Activated effector memory CD4-positive, alpha-beta T cell treated with Interleukin-2 at 50 U/mL for 16 hours (primary cell): ENCODE measurements at places on chromosomes 11 and 22.

DNA sequence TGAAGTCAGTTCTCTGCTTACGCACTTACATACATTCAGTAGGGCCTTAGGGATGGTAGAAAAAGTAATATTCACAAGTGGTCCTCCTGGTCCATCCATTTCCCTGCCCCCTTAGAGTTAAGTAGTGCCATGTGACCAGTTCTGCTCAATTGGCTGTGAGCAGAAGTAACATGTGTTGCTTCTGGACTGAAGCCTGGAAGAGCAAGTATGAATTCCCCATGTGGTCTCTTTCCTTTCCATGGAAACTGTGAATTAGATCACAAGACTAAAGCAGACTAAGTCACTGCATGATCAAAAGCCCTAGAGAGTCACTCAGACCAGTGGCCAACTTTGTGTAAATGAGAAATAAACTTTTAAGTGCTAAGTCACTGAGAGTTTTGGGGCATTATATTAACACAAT is 341.7 kb upstream of the CADM1 start:
- no peak for DNase-seq

DNA sequence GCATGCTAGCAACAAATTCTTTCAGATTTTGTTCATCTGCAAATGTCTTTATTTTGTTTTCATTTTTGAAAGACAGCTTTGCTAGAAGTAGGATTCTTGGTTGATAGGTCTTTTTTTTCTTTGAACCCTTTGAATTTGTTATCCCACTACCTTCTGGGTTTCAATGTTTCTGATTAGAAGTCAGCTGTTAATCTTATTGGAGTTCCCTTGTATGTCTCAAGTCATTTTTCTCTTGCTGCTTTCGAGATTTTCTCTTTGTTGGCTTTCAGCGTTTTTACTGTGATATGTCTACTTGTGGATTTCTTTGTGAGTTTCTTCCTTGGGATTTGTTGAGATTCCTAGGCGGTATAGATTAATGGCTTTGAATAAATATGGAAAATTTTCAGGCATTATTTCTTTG is 27.2 kb upstream of the MS4A8 start:
- DNase-seq: no peak

DNA sequence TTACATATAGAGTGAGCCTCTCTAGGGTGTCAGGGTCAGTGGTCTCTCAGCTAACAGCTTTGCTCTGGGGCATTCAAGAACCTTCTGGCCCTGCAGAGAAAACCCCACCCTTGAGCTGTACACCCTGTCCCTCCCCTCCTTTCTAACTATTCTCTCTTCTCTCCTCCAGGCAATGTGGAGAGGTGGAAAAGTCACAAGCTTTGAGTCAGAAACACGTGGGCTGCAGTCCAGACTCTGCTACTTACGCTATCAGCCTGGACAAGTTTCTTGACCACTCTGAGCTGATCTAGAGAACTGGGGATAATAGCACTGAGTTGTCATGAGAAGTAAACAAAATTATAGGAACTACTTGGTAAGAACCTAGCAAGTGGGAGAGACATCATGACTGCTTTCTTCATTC is 10.7 kb upstream of the FAM83F start:
- DNase-seq: no peak

- no peak for DNase-seq
These were observed 31.7 kb upstream of the CSNK1E start for GRCh38 chr22:38348751-38349496.

- DNase-seq: no peak
These were observed 7.1 kb upstream of the LTO1 start for GRCh38 chr11:69682221-69682620.

DNA sequence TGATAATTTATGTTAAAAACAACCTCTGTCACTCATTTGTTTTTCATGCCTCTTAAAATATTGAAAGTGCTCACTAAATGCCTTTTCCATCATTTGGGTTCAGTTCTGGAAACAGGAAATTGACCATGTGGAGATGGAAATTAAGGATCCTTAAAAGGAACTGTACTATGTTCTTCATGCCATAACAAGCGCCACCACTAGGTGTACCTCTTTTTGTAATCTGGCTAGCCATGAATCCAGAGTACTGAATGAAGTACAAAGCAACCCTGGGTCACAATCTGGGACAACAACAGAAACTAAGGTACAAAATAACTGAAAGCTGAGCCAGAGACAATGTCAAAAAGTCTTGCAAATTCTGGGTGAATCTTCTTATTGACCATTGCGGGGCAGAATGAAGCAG is 559.1 kb downstream of the FAM181B start:
- DNase-seq: no peak

- DNase-seq: peak; percentile 13
These were observed 84.1 kb downstream of the PDE2A start for GRCh38 chr11:72589802-72590761.

- DNase-seq: no peak
These were observed 54.8 kb downstream of the CSTPP1 start for GRCh38 chr11:46991391-46991790.

- DNase-seq: no peak
These were observed 45.1 kb downstream of the AHNAK start for GRCh38 chr11:62501432-62501891.

DNA sequence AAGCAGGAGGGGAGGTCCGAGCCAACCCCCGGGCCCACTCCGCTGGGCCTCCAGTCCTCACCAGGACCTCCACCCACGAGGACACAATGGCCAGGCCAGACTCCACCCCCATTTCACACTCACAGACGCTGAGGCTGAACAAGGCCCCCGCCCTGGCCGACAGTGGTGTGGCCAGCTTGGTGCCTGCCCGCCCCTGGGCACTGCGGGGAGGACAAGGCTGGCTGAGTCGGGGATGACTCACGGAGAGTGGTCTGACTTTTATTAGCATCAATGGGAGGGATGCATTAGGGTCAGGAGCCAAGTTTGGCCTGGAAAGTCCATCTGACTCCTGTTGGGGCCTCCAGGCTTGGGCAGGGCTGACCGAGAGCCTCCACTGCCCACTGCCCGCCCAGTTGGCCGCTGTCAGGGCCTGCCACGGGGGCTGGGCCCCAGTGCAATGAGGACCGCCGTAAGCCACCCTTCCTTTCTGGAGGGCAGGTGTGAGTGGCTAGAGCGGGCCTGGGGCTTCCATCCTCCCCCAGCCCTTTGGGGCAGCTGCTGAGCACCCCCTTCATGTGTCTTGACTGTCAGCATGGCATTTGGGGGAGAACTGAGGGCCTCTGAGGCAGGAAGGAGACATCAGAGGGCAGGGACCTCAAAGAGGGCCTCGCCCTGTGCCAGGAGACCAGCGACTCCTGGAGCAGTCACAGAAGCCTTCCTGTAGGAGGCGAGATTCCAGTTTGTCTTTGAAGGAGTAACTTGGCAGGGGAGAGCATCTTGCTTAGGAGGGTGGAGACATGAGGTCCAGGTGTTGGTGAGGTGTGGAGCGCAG is 10.6 kb downstream of the TSPAN32 start:
- no peak for DNase-seq

DNA sequence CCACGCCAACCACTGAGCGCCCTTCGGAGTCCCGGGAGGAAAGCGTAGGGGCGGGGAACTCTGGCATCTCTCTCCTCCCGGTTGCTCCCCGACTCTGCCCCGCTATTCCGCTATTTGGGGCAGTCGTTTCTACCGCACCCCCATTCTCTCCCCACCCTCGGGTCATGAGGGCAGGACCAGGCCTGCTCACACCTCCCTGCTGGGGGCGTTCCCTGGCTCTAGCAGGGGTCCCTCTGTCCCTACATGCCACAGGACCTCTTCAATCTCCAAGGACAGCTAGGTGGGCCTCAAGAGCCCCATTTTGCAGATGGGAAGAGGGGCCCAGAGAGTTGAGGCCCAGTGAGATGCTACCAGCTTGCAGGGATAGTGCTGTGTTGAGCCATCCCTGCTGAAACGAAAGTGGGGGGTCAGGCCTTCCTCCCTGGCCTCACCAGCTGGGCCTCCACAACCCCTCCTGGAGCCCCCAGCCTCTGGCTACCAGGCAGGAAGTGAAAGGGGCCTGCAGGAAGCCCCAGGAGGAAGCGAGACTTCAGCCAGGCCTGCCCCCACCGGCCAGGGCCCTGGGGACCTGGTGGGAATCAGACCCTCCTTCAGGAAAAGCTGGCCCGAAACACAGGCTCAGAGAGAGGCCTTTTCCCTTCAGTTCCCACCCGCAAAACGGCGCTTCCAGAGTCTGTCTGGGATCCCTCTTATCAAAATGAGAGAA is 5.5 kb upstream of the SHISA8 start:
- DNase-seq: no peak

- DNase-seq: no peak
These were observed 57.8 kb upstream of the CLNS1A start for GRCh38 chr11:77695417-77695816.

DNA sequence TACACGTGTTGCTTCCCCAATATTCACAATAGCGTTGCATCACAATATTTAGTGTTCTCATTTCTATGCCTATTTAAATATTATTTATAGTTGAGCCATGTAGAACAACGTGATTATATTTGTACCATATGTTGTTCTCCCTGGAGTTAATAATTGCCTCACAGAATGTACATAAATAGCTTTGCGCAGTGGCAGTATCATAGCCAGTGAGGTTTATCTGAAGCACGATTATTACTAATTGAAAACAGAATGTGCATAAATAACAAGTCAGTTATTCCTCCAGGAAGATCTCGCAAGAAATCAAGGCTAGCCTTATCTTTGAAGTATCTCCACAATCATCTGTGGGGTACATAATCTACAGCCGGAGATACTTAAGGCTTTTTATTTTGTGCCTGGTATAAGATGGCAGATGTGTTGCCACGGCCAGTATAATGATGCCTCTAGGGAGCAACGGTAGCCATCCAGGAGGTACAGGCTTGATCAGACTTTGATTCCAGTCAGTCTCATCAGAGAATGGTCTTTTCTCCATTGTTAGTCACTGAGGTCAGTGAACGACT is 197.5 kb downstream of the MSANTD4 start:
- DNase-seq: no peak

- no peak for DNase-seq
These were observed 36.0 kb upstream of the TFIP11 start for GRCh38 chr22:26548303-26548702.

- DNase-seq: no peak
These were observed 20.7 kb downstream of the KRTAP5-5 start for GRCh38 chr11:1650034-1650917.

DNA sequence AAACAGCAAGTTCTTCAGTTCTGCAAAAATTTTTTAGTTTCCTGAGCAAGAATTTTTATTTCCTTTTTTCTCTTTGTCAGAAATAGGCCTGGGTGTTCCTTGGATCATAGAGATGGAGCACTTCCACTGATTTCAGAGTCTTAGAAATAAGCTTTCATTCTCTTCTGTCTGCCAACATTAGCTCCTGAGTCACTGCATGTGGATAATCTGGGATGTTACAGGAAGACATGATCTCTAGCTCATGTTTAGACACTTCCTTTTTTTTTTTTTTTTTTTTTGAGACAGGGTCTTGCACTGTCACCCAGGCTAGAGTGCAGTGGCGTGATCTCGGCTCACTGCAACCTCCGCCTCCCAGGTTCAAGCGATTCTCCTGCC is 13.2 kb upstream of the TMEM218 start:
- DNase-seq: no peak

GRCh38 chr11:6298605-6299004 is 21.7 kb downstream of the CAVIN3 start:
- no peak for DNase-seq

DNA sequence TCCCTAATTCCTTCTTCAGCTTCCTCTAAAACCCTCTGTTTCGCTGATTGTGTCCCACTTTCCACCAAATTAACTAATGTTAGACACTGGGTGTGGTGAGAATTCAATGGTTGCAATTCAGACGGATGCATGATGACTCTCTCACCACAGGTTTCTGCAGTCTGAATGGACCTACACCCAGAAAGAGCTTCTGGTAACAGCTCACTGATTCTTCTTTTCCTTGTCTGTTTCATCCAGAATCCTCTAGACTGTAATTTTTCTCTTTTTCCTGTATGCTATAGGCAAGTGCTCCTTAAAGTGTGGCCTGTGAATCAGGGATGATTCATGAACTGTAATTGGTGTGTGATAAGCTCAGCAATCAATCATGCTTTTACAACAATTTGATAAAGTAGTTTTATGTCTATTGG is 18.1 kb downstream of the MMP10 start:
- DNase-seq: no peak

GRCh38 chr11:121967131-121967704 is 148.8 kb downstream of the BLID start:
- DNase-seq: no peak

DNA sequence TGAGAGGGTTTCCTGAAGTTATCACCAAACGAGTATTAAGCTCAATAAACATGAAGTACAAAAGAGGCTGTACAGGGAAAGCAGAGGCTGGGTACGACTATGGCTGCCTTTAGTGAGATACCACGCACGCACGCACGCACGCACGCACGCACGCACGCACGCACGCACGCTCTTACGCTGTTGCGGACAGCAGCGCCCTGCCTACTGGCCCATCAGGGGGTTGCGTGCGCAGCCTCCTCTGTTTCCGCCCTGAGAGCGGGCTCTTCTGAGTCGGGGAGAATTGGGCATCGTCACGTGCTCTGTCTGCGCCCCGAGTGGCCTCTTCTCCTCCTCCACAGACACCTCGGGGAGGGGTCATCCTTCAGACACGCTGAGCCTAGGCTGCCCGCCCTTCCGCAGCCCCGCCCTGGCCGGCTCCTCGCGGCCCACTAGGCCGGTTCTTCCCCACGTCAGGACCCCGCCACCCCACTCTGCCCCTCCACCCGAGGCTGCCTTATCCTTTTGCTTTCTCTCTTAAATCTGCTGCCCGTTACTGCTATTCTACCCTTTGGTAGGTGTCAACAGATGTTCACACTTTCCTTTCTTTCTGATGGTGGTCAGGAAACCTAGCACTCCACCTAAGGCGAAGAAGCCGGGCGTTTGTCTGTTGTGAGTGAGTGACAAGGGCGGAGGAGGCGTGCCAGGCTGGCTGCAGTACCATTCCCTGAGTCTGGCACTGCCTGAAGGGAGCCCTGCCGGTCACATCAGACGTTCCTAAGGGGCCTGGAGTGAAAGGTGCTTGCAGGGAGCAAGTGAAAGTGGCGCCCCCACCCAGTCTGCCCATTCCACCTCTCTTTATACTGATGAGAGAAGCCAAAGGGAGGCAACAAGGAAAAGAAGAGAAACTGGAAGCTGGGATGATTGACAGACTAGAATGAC is 300.4 kb upstream of the B3GAT1 start:
- no peak for DNase-seq

GRCh38 chr22:49036513-49036912 is 791.2 kb downstream of the BRD1 start:
- no peak for DNase-seq

GRCh38 chr11:69343401-69344321 is 49.7 kb downstream of the MYEOV start:
- DNase-seq: no peak

- peak; percentile 79 for DNase-seq
These were observed 2.4 kb downstream of the UCP2 start for GRCh38 chr11:73980001-73980961.

- DNase-seq: no peak
These were observed 279.9 kb downstream of the TENM4 start for GRCh38 chr11:79160791-79161403.

DNA sequence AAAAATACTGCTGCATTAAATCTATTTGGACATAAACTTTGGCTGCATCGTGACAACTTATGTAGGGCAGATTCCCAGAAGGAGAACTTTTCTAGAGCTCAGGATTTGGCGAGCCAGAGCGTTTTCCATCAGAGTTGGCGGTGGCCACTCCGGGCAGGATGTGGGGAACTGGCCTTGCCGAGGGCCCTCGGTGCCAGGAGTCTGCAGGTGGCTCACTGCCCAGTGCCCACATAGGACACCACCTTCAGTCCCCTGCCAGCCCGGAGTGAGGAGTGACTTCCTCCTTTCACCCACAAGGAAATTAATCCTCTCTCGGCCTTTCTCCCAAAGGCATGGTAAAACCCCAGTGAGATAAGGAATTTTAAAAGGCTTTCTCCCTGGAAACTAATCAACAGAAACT is 1.6 kb upstream of the LGALS2 start:
- no peak for DNase-seq

- peak; percentile 4 for DNase-seq
These were observed 82.8 kb downstream of the FLI1 start for GRCh38 chr11:128776424-128777284.
